IPS DF 6.9 (cell line): ENCODE measurements at places on chromosomes 11 and 22.

GRCh38 chr11:71964641-71965040 lies 34.1 kb upstream of the IL18BP start:
- no peaks in the 10 kb centered on the region; the same call in 1 of the 2 replicates for H3K4me1 ChIP-seq
- H3K27me3 ChIP-seq, result no peaks in the 10 kb centered on the region
- no peak overlapping the region for H3K27ac ChIP-seq

- H3K4me1 ChIP-seq, result no peaks in the 10 kb centered on the region; the same call in 1 of the 2 replicates
- no peaks in the 10 kb centered on the region for H3K36me3 ChIP-seq
- no peaks in the 10 kb centered on the region for H3K27me3 ChIP-seq
- no peak overlapping the region for H3K27ac ChIP-seq
- no peak for DNase-seq
- no peak overlapping the region for H3K4me3 ChIP-seq
Observed at GRCh38 chr11:74778581-74778980, 29.9 kb downstream of the RNF169 start.

- H3K27ac ChIP-seq, result no peak overlapping the region
- no peak overlapping the region for H3K4me3 ChIP-seq
- H3K4me1 ChIP-seq, result no peaks in the 10 kb centered on the region
- no peak for DNase-seq
- H3K27me3 ChIP-seq, result no peaks in the 10 kb centered on the region
Observed at GRCh38 chr11:135008001-135008405, 596.0 kb upstream of the B3GAT1 start.

- no peak overlapping the region for H3K27ac ChIP-seq
- no peaks in the 10 kb centered on the region for H3K4me1 ChIP-seq
- no peaks in the 10 kb centered on the region for H3K27me3 ChIP-seq
- no peak overlapping the region for H3K4me3 ChIP-seq
Observed at GRCh38 chr22:36423461-36424404, 36.0 kb upstream of the MYH9 start.

- H3K27me3 ChIP-seq, result no peaks in the 10 kb centered on the region
- H3K27ac ChIP-seq, result no peak overlapping the region
- no peaks in the 10 kb centered on the region for H3K36me3 ChIP-seq
- H3K4me1 ChIP-seq, result no peaks in the 10 kb centered on the region
Observed at GRCh38 chr11:19164881-19165280, 36.9 kb downstream of the CSRP3 start.

- no peaks in the 10 kb centered on the region for H3K27me3 ChIP-seq
- peaks cover 5% of the 10 kb centered on the region; the same call in 1 of the 2 replicates for H3K36me3 ChIP-seq
- no peak for DNase-seq
- H3K27ac ChIP-seq, result no peak overlapping the region
- peaks cover 14% of the 10 kb centered on the region for H3K4me1 ChIP-seq
Observed at GRCh38 chr22:31625257-31625640, 36.8 kb downstream of the PISD start.

GRCh38 chr11:13463779-13464290 lies 813 bp upstream of the BTBD10 start:
- DNase-seq, result no peak
- H3K27me3 ChIP-seq, result no peaks in the 10 kb centered on the region
- H3K27ac ChIP-seq, result no peak overlapping the region
- H3K4me3 ChIP-seq, result peak overlapping the region; percentile 95; the same call in 1 of the 2 replicates

- no peak overlapping the region for H3K4me3 ChIP-seq
- H3K27me3 ChIP-seq, result no peaks in the 10 kb centered on the region
- DNase-seq, result no peak
- H3K27ac ChIP-seq, result no peak overlapping the region
Observed at GRCh38 chr22:41474872-41475451, 6.0 kb downstream of the ACO2 start.

DNA sequence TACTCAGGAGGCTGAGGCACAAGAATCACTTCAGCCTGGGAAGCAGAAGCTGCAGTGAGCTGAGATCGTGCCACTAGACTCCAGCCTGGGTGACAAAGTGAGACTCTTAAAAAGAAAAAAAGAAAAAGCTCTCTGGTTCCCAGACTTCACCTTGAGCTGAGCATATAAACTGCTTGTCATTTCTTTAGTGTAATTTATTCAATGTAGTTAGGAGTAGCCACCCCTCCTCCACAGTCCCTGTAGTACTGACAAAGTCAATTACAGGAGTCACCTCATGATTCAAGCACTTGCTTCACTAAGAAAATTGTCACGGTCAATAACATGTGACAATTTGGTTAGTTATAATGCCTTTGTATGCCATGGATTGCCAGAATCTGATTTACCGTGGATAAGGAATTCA lies 7.2 kb downstream of the OR4D10 start:
- H3K27ac ChIP-seq, result no peak overlapping the region
- no peak for DNase-seq
- no peaks in the 10 kb centered on the region for H3K27me3 ChIP-seq
- no peaks in the 10 kb centered on the region for H3K36me3 ChIP-seq

GRCh38 chr11:128694618-128695481 lies 978 bp downstream of the FLI1 start:
- DNase-seq, result no peak
- peak overlapping the region; percentile 34; the same call in 1 of the 2 replicates for H3K4me3 ChIP-seq
- H3K4me1 ChIP-seq, result peaks cover 3% of the 10 kb centered on the region; the same call in 1 of the 2 replicates
- H3K27me3 ChIP-seq, result peaks cover 67% of the 10 kb centered on the region

DNA sequence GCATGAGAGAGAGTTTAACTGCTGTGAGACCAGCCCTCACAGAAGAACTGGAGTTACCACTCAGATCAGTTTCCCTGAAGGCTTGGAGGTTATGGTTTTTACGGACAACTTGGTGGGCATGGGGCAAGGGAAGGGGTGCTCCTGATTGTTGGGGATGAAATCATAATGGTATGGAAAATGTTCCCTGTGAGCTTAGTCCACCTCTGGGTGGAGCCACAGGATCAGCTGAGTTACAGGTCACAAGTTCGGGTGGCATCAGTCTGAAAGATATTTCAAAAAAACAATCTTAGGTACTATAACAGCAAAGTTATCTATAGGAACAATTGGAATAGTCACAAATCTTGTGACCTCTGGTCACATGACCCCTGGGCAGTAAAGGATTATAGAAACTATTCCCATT lies 162.9 kb downstream of the DLG2 start:
- H3K4me1 ChIP-seq, result no peaks in the 10 kb centered on the region
- no peak overlapping the region for H3K27ac ChIP-seq

- peak overlapping the region; percentile 8; the same call in 1 of the 2 replicates for H3K4me3 ChIP-seq
- peaks cover 7% of the 10 kb centered on the region; the same call in 1 of the 2 replicates for H3K4me1 ChIP-seq
- H3K27ac ChIP-seq, result no peak overlapping the region
- DNase-seq, result no peak
- peaks cover 2% of the 10 kb centered on the region; the same call in 1 of the 2 replicates for H3K27me3 ChIP-seq
Observed at GRCh38 chr22:19523240-19524169, 705 bp downstream of the CLDN5 start.

- no peak overlapping the region for H3K27ac ChIP-seq
- H3K4me1 ChIP-seq, result no peaks in the 10 kb centered on the region
- no peaks in the 10 kb centered on the region for H3K36me3 ChIP-seq
- H3K4me3 ChIP-seq, result no peak overlapping the region
- no peak for DNase-seq
Observed at GRCh38 chr11:71395263-71395560, 53.0 kb downstream of the DHCR7 start.

GRCh38 chr11:3929232-3929631 lies 73.8 kb downstream of the STIM1 start:
- H3K27me3 ChIP-seq, result no peaks in the 10 kb centered on the region
- DNase-seq, result no peak
- H3K36me3 ChIP-seq, result no peaks in the 10 kb centered on the region
- H3K4me3 ChIP-seq, result no peak overlapping the region
- no peak overlapping the region for H3K27ac ChIP-seq

GRCh38 chr22:29331658-29332300 lies 16.3 kb upstream of the RASL10A start:
- DNase-seq, result no peak
- no peak overlapping the region for H3K4me3 ChIP-seq
- H3K27me3 ChIP-seq, result no peaks in the 10 kb centered on the region
- peaks cover 22% of the 10 kb centered on the region for H3K36me3 ChIP-seq
- no peaks in the 10 kb centered on the region for H3K4me1 ChIP-seq

DNA sequence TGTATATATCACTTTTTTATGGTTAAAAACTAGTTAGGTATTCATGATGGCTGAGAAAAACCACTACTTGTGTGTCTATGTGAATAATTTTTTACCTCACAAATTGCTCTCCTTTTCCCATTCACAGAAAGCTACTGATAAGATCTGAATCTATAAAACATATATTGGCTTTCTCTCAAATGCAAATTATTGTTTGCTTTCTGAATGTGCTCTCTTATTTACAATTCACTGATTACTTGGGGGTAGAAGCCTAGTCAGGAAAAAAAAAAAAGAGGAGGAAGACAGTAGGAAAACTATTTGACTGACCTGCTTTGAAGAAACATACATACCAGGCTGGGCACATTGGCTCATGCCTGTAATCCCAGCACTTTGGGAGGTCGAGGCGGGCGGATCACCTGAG lies 20.5 kb downstream of the PGM2L1 start:
- no peak overlapping the region for H3K4me3 ChIP-seq
- H3K36me3 ChIP-seq, result no peaks in the 10 kb centered on the region
- no peak for DNase-seq
- H3K4me1 ChIP-seq, result no peaks in the 10 kb centered on the region

- H3K36me3 ChIP-seq, result no peaks in the 10 kb centered on the region
- H3K4me3 ChIP-seq, result no peak overlapping the region
- no peak overlapping the region for H3K27ac ChIP-seq
Observed at GRCh38 chr22:29717789-29718188, 2.0 kb upstream of the CABP7 start.

GRCh38 chr11:100740440-100740839 lies 53.4 kb downstream of the ARHGAP42 start:
- no peak overlapping the region for H3K4me3 ChIP-seq
- H3K27ac ChIP-seq, result no peak overlapping the region
- no peaks in the 10 kb centered on the region for H3K27me3 ChIP-seq
- H3K4me1 ChIP-seq, result peaks cover 2% of the 10 kb centered on the region

DNA sequence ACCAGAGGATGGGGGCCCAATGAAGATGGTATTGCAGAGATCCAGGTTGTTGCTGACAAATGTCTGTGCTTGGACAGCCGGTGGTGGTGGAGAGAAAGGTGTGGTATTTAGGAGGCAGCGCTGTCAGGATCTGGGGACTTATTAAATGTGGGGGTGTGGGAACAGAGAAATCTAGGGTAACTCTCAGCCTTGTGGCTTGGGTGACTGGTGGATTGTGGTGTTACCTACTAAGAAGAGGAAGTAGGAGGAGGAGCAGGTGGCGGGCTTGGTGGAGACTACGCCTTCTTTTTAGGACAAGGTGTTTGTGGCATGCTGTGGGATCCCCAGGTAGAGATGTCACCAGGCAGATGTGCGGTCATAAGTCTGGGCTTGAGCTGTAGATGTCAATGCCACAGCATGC lies 144.0 kb downstream of the GRIK4 start:
- peaks cover 1% of the 10 kb centered on the region; the same call in 1 of the 2 replicates for H3K4me1 ChIP-seq
- DNase-seq, result no peak
- peaks cover 2% of the 10 kb centered on the region; the same call in 1 of the 2 replicates for H3K27me3 ChIP-seq
- no peaks in the 10 kb centered on the region for H3K36me3 ChIP-seq
- no peak overlapping the region for H3K27ac ChIP-seq

GRCh38 chr11:101748572-101749344 lies 165.0 kb upstream of the TRPC6 start:
- H3K27ac ChIP-seq, result no peak overlapping the region
- no peak overlapping the region for H3K4me3 ChIP-seq
- H3K36me3 ChIP-seq, result no peaks in the 10 kb centered on the region
- H3K27me3 ChIP-seq, result no peaks in the 10 kb centered on the region
- no peaks in the 10 kb centered on the region for H3K4me1 ChIP-seq

DNA sequence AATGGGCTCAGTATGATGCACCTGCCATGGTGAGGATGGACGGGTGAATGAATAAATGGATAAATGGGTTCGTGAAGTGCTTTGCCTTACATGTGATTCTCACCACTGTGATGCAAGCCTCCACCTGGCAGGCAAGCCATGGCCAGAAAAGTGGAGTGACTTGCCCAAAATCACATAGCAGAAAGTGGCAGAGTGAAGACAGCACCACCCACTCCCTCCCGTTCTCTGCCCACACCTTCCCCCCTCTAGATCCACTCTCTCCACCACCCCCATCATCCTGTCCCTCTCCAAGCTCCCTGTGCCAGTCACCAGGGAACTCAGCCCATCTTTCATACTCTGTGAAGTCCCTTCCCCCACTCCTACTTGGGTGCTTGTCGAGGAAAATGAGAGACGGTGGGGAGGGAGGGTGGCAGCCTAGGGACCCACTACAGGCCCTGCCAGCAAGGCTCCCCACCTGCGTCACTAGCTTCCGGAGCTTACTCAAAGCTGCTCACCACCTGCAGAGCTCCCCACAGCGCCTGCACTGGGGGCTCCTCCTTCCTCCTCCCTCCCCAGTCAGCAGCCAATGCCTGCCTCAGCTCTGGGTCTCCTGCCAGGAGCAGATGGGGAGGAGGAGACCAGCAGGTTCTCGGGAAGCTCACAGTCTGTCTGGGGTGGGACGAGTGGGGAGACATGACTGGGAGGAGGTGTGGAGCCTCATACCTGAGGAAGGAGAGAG lies 82.3 kb downstream of the PDE2A start:
- H3K4me3 ChIP-seq, result no peak overlapping the region
- H3K27me3 ChIP-seq, result peaks cover 25% of the 10 kb centered on the region
- no peak for DNase-seq
- H3K36me3 ChIP-seq, result no peaks in the 10 kb centered on the region
- H3K27ac ChIP-seq, result no peak overlapping the region

DNA sequence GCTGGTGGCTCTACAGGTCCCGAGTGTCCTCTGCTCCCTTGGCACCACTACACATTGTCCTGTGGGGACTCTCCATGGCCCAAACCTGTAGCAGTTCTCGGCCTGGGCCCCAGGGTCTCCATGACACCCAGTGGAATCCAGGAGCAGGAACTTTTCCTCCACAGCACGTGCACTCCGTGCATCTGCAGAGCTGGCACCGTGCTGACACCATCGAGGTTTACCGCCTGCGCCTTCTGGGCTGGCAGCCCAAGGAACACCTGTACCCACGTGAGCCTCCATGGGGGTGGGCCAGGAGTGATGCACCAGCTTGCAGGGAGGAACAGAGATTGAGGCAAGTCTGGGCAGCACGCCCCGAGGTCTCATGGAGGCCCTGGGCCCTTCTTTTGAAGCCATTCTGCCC lies 25.2 kb downstream of the TSPAN32 start:
- no peak for DNase-seq
- no peaks in the 10 kb centered on the region for H3K4me1 ChIP-seq
- H3K4me3 ChIP-seq, result no peak overlapping the region
- no peak overlapping the region for H3K27ac ChIP-seq
- no peaks in the 10 kb centered on the region for H3K36me3 ChIP-seq

GRCh38 chr22:19430890-19431541 lies 517 bp downstream of the HIRA start:
- no peaks in the 10 kb centered on the region for H3K27me3 ChIP-seq
- peak overlapping the region; percentile 51 for H3K4me3 ChIP-seq
- no peak overlapping the region for H3K27ac ChIP-seq
- no peaks in the 10 kb centered on the region for H3K4me1 ChIP-seq
- DNase-seq, result no peak

GRCh38 chr11:76798202-76798581 lies 15.0 kb downstream of the TSKU start:
- peaks cover 3% of the 10 kb centered on the region for H3K4me1 ChIP-seq
- H3K27me3 ChIP-seq, result no peaks in the 10 kb centered on the region
- no peak overlapping the region for H3K4me3 ChIP-seq
- H3K27ac ChIP-seq, result no peak overlapping the region
- DNase-seq, result no peak

- no peaks in the 10 kb centered on the region for H3K27me3 ChIP-seq
- no peak overlapping the region for H3K27ac ChIP-seq
- H3K36me3 ChIP-seq, result no peaks in the 10 kb centered on the region
- H3K4me1 ChIP-seq, result peaks cover 8% of the 10 kb centered on the region
- H3K4me3 ChIP-seq, result no peak overlapping the region
- DNase-seq, result no peak
Observed at GRCh38 chr11:34207487-34208180, 102.2 kb downstream of the NAT10 start.

- 0 out of 2 replicates have a peak, but pooled peaks cover 2% of the 10 kb centered on the region for H3K4me1 ChIP-seq
- no peak overlapping the region for H3K4me3 ChIP-seq
- no peaks in the 10 kb centered on the region for H3K36me3 ChIP-seq
- DNase-seq, result no peak
- no peaks in the 10 kb centered on the region for H3K27me3 ChIP-seq
Observed at GRCh38 chr11:70590356-70590991, 192.1 kb downstream of the CTTN start.
